Suppressor macrophage treated with lipopolysaccharide for 4 hours (primary cell): ENCODE measurements at places on chromosomes 7 and 10.

GRCh38 chr10:42888504-42889095 lies 106.0 kb downstream of the BMS1 start:
- DNase-seq, result no peak

GRCh38 chr7:69738396-69738951 lies 140.2 kb downstream of the AUTS2 start:
- DNase-seq, result no peak

GRCh38 chr7:157767506-157768197 lies 430.8 kb downstream of the DNAJB6 start:
- DNase-seq, result no peak

- DNase-seq, result no peak
Measured at GRCh38 chr10:105188737-105189462, 547.8 kb downstream of the SORCS3 start.

GRCh38 chr10:17805921-17806577 lies 3.1 kb upstream of the MRC1 start:
- no peak for DNase-seq

DNA sequence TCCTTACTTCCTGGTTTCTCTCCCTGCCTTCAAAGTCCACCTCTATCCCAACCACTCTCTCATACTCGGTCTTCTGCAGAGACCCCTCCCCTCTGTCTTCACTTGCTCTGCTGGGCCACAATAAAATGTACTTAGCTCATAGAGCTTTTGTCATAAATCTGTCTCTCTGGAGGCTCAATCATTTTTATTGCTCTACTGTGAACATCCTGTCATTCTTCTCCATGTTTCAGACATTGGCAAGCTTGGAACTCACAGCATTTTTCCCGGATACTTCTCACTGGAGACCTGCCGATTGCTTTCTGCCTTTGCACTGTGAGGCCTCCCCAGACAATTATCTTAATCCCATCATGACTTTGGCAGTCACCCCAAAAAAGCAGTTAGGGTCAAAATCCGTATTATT lies 192.3 kb upstream of the ZMIZ1 start:
- no peak for DNase-seq

DNA sequence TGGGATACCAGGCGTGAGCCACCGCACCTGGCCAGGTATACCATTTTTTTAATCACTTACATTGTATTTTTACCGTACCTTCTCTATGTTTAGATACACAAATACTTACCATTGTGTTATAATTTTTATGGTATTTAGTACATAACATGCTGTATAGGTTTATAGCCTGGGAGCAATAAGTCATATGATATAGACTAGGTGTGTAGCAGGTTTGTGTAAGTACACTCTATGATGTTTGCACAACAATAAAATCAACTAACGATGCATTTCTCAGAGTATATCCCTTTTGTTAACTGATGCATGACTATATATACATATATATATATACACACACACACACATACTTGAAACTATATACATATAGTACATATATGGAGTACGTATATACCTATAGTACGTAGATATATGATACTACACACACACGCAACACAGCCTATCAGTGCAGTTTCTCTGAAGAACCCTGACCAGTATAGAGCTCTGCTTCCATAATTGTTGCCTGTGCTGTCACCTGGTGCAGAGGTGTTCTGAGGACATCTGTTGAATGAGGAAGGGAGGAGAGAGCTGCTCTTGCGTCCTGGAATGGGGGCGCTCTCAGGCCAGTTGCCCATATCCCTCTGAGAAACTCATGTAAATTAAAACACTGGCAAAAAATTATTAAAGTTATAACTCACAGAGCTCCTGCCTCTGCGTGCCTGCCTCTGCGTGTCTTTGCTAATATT lies 315.3 kb downstream of the FGFR2 start:
- DNase-seq, result no peak

GRCh38 chr7:123871998-123872867 lies 27.3 kb downstream of the HYAL4 start:
- DNase-seq, result peak; percentile 64

DNA sequence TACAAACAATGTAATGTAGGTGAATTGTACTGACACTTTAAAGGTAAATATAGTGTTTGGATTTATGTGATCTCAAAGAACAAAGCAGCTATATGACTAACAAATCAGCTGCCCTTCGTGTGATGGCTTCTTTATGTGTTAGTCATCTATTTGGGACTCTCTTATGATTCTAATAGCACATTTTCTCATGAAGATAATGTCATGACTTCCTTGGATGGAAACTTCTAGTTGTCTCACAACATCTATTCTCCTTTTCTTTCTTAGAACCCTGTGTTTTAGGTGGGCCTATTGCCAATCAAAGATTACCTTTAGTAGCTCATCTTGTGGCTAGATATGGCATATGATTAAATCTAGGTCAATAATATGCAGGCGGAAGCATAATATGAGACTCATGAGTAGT lies 45.0 kb downstream of the TMEM106B start:
- peak; percentile 31 for DNase-seq

GRCh38 chr7:96527133-96527827 lies 182.4 kb downstream of the SEM1 start:
- DNase-seq, result no peak

DNA sequence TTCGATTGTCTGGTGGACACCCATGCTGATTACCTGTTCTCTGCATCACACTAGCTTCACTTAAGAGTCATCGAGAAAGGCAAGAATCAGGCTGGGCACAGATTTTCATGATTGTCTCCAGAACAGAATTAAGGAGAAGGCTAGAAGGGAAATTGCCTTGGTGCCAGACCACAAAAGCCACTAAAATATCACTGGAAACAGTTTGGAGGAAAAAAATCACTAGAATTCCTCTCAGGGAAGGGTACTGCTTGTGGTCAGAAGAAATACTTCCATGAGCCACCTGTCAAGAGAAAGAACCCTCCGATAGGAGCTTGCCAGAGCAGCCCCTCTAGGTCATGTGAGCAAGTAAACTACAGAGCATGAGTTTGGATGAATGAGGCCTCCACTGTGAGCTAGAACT lies 269.3 kb upstream of the TEX47 start:
- no peak for DNase-seq

GRCh38 chr10:16975188-16975587 lies 154.4 kb downstream of the CUBN start:
- no peak for DNase-seq

GRCh38 chr10:68506411-68506810 lies 20.9 kb downstream of the SLC25A16 start:
- no peak for DNase-seq

DNA sequence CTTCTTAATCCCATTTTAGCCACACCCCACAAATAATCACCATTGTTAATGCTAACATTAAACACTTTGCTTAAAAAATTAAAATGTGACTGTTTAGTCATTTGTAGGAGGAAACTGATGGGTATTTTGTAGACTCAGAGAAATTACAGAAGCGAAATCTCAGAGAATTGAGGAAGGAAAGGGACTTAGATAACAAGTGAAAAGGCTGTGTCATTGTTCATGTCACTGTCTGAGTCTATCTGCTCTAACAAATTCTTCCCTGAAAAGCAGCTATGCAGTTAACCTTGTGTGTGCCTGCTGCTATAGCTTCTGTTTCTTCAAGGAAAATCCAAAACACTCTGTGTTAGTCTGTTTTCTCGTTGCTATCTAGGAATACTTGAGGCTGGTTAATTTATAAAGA lies 40.9 kb upstream of the PLXDC2 start:
- DNase-seq, result peak; percentile 83

DNA sequence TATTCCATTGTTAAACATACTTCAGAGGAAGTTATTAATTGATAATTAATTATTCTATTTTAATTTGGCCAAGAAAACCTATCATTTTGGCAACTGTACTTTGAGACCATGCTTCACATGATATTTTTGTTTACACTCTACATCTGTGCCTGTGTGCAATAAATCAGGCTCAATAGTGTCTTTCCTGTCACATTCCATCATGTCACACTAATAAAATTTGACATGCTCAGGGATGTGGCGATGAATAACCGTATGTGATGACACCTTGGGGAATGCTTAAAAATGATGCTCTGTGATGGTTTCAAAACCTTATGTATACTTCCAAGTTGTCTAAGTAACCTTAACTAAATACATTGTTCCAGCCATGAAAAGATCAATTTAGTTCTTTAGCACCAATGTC lies 364.6 kb upstream of the TEX47 start:
- DNase-seq, result no peak

- peak; percentile 91 for DNase-seq
Measured at GRCh38 chr10:30491204-30491915, 57.4 kb downstream of the MAP3K8 start.

DNA sequence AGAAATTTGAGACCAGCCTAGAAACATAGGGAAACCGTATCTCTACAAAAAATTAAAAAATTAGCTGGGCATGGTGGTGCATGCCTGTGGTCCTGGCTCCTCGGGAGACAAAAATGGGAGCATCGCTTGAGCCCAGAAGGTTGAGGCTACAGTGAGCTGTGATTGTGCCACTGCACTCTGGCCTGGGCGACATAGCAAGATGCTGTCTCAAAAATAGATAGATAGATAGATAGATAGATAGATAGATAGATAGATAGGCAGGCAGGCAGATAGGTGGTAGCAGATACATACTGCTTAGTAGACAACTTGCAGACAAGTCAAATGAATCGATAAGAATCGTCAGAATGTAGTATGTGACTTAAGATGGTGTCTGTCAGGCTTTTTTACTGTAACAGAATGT lies 106.9 kb downstream of the SND1 start:
- no peak for DNase-seq

GRCh38 chr7:143410521-143411004 lies 1.9 kb upstream of the EPHA1 start:
- DNase-seq, result peak; percentile 90

DNA sequence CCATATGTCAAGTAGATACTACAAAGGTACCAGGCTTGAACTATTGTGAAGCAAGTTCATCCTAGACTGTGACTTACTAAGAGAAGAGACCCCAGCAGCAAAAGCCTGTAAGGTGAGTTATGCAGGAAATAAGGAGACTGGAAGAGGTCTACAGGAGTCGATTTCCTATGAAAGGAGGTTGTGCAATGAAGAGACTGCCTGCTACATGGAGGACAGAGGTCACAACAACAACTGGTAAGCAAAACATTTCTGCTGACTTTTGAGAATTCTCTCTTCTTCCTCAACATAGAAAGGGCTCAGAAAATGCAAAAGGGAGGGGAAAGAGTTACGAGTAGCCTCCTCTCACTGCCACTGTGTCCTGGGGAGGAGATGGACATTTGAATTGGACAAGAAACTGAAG lies 42.4 kb downstream of the PDK4 start:
- DNase-seq, result no peak

DNA sequence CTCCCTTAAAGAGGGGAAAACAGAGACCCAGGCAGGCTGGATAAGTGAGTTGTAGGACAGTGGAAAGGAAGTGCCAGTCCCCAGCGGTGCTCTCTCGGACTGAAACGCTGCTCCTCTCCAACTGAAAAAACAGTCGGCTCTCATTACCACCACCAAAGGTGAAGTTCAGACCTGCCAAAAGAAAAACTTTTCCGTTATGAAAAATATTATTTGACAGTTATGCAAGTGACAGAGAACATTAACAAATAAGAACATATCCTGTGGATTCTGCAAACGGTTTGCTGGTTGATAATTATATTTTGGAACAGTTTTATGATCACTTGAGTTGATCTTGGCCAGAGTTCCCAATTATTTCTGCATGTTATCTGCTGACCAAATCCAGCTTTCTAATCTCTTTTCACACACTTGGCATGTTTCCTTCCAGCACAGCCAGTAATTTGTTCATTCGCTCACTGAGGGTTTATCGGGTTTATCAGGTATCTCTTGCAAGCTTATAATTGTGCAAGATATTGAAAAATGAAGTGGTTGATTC lies 82.6 kb downstream of the PTPRE start:
- no peak for DNase-seq

- DNase-seq, result no peak
Measured at GRCh38 chr7:8291397-8292141, 29.6 kb upstream of the ICA1 start.

DNA sequence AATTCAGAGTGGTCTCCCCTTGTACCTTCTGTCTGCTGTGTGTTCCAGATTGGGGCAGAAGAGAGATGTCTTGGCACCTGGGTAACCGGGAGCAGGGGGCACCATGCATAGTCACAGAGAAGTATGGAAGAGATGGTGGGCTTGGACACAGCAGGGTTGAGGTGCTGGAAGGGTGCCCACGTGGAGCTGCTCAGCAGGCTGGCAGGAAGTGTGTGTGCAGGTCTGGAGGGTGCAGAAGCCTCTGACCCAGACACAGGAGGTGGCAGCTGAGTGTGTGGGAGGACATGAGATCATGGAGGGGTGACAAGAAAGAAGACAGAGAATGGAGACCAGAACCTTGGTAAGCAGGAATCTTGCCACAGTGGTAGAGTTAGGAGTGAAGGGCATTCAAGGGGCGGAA lies 42.3 kb upstream of the DUSP5 start:
- DNase-seq, result peak; percentile 36

- DNase-seq, result no peak
Measured at GRCh38 chr7:105690325-105690945, 109.1 kb upstream of the EFCAB10 start.

- no peak for DNase-seq
Measured at GRCh38 chr10:116826803-116827202, 22.5 kb upstream of the ENO4 start.

DNA sequence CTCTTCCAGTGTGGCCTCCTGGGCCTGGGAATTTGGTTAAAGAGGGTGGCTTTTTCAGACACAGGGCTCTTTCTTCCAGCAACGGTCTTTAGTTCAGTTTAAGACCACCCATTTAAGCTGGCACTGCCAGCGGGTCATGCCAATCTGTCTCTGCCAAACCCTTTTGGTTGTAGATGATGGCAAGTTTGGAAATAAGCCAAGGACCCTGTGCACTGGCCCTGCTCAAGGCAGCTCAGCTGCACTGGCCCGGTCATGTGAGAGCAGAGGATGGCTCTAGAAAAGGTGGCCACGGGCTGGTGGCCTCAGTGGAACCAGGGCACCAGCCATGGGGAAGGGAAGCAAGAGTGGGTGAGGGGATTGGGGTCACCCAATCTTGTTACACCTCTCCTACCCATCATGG lies 294.1 kb downstream of the GLRX3 start:
- no peak for DNase-seq

- no peak for DNase-seq
Measured at GRCh38 chr7:79982141-79982770, 152.4 kb upstream of the GNAI1 start.
